ENCODE measurements at places on chromosomes 11 and 22.

- no peak for DNase-seq
Measured at GRCh38 chr11:60899046-60899936, 7.1 kb downstream of the PRPF19 start.

- DNase-seq: no peak
Measured at GRCh38 chr11:111680486-111681175, 78.4 kb downstream of the SIK2 start.

DNA sequence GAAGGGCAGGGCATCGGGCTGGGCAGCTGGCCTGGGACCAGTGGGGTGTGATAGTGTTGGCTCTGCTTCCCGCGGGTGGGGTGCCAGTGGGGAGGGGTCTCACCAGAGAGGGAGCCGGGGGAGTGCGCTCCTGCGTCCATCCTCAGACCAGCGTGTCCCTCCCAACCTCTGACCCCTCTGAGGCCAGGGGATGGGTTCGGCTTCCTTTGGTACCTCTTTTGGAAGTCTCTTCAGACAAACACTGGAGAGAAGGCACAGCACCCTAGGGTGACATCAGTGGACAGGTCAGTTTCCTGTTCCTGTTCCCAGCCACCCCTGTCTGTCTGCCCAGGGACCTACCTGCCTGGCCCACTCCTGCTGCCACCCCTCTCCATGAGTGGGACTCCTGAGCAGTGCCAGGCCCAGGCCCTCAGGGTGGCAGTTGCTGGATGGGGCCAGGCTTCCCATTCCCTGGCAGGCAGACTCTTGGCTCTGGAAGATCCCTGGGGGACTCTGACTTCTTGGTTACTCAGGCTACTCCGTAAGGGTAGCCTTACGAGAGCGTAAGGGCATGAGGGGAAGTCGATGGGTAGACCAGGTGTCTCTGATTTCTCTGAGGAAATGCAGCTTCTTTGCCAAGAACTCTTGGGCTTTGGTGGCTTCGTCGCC lies 2.6 kb downstream of the TAGLN start:
- no peak for DNase-seq

GRCh38 chr11:113947994-113948393 lies 26.9 kb upstream of the HTR3A start:
- DNase-seq: no peak

DNA sequence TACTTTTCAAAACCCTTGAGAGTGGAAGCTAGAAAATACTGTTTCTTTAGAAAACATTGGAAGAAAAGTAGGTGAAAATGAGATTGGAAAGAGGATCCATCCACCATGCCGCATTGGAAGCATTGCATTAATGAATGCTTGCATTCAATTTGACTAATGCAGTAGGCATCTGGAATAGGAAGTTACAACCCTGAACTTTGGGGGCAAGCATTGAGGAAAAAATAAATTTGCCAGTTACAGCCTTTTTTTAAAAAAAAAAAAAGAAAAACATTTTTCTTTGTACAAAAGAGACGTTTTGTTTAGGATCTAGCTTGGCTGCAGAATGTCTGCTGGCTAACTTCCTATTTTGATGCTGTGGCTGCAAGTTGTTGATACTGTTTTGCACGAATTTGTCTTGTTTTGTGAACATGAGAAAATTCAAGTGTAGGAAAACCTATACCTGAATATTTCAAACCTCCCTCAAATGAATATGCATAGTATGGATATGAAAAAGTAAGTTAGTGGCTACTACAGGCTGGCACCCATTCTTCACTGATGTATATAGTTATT lies 28.1 kb downstream of the RTN3 start:
- no peak for DNase-seq

- DNase-seq: no peak
Measured at GRCh38 chr11:33721984-33722383, 14.2 kb downstream of the CD59 start.

Data from stimulated activated CD4-positive, alpha-beta T cell treated with anti-CD3 and anti-CD28 coated beads, Interleukin-15, amount 100 ng/mL, for 1 hour (primary cell).